Gastrocnemius medialis (tissue), 4 donors: ENCODE measurements at places on chromosomes 13 and 19. TPM values are rescaled to one million over a fixed set of nuclear protein-coding genes. Genes with fewer than 3 reads are reported as not detected.

DNA sequence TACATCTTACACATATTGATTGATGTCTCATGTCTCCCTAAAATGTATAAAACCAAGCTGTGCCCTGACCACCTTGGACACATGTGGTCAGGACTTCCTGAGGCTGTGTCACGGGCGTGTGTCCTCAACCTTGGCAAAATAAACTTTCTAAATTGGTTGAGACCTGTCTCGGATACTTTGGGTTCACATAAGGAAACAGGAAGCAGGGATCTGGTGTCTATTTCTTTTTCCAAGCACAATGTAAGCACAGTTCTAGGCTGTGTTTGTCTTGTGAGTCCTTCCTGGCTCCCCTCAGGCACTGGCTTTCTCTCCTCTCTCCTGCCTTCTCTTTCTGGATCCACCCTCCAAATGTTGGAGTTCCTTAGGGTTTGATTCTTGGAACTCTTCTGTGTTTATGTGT, 27.6 kb upstream of the TPT1 start:
- no peak overlapping the region for H3K4me3 ChIP-seq
- peaks cover 37% of the 10 kb centered on the region for H3K4me1 ChIP-seq
- peak overlapping the region; percentile 46 for H3K27ac ChIP-seq

DNA sequence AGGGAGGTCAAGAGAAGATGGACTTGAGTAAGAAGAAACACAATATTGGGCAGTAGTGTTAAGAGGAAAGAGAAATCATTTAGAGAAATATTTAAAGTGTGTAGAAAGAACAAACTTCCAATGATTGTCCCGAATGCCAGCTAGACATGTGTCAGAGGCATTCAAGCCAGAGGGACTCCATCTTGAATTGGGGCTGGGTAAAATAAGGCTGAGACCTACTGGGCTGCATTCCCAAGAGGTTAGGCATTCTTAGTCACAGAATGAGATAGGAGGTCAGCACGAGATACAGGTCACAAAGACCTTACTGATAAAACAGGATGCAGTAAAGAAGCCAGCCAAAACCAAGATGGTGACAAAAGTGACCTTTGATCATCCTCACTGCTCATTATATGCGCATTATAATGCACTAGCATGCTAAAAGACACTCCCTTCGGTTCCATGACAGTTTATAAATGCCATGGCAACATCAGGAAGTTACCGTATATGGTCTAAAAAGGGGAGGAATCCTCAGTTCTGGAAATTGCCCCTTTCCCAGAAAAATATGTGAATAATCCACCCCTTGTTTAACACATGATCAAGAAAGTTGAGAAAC, 127.0 kb upstream of the IPO5 start:
- H3K36me3 ChIP-seq, result no peaks in the 10 kb centered on the region
- no peak overlapping the region for H3K27ac ChIP-seq

- no peaks in the 10 kb centered on the region for H3K36me3 ChIP-seq
- no peak within 1 kb of the TSS for H3K27ac ChIP-seq
- DNase-seq, result no peak
- no peaks in the 10 kb centered on the region for H3K27me3 ChIP-seq
- H3K4me1 ChIP-seq, result peaks cover 3% of the 10 kb centered on the region
These were observed at the start of gene NAPSA for GRCh38 chr19:50365434-50366306. Gene NAPSA, minus strand, starts transcription at chr19:50365639. Its CDS starts 18 bp downstream, at chr19:50365621.

GRCh38 chr13:110520431-110521295, 40.9 kb downstream of the RAB20 start:
- no peak overlapping the region for H3K4me3 ChIP-seq
- peaks cover 27% of the 10 kb centered on the region for H3K4me1 ChIP-seq
- no peaks in the 10 kb centered on the region for H3K27me3 ChIP-seq

DNA sequence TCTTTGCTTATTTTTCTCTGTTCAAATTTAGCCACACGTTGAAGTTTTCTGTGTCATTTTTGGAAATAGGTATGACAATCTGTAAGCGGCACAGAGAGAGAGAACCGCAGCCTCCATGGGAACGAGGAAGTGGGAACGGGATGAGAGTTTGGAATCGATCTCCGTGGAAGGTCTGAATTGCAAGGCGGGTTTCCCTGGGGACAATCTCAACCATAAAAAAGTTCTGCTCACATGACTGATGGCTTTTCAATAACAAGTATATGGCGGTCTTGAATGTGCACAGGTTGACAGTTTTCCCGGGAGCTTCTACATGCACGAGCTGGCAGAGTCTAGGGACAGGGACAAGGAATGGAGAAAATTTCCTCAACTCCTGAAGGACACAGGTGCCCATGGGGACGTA, 90.9 kb downstream of the INSR start:
- H3K4me1 ChIP-seq, result peaks cover 19% of the 10 kb centered on the region
- H3K4me3 ChIP-seq, result no peak overlapping the region

DNA sequence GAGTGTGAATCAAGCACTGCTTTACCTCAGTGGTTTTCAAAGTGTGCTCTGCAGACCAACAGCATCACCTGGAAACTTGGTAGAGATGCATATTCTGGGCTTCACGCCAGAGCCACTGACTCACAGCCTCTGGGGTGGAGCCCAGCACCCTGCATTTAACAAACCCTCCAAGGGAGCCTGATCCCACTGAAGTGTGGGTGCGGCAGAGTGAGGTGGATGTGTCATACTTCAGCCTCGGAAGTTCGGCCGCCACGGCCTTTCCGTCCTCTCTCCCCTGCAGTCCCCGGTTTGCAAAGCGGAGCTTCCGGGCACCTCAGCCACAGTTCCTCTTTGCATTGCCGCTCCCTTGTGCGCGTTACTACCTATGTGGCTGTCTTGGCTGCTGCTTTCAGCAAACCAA, 33.3 kb upstream of the MICU2 start:
- H3K4me1 ChIP-seq, result no peaks in the 10 kb centered on the region
- no peak overlapping the region for H3K27ac ChIP-seq
- no peak for DNase-seq
- H3K36me3 ChIP-seq, result no peaks in the 10 kb centered on the region

Gene KLK4
- not detected for total RNA-seq

Gene ICAM3
- 3.9 TPM for total RNA-seq
